ENCODE measurements at places on chromosomes 12 and 14.

DNA sequence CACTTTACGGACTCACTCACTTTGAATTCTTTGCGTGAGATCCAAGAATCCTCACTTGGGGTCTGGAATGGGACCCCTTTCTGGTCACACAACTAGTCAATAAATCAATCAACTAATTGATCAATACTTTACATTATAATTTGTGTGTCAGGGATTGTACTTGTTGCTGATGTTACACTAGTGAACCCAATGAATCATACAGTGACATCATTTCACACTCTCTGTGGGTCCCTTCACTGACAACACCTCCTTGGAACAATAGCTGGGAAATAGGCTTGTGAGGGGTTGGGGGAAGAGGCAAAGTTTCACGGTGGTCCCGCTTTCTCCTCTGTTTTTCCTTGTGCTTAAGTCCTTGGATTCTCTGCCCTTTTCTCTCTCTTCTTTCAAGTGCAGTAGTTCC lies 35.0 kb downstream of the TPH2 start:
- no peak for DNase-seq

GRCh38 chr12:8033153-8034044 lies 883 bp downstream of the FOXJ2 start:
- DNase-seq = peak; percentile 24

DNA sequence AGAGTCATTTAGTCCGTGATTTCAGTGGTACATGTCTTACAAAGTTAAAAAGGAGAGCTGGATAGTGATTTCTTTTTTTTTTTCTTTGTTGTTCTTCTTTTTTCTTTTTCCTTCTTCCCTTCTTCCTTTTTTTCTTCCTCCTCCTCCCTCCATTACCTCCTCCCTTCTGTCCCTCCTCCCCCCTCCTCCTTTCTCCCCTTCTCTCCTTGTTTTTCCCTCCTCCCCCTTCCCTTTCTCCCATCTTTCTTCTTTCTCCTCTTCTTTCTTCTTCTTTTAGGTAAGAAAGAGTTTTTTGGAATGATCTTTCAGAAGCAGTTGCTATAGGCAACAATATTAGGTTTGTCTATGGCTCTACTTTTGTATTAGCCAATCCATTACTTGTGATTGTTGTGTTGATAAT lies 368.6 kb downstream of the RAD51B start:
- no peak for DNase-seq

DNA sequence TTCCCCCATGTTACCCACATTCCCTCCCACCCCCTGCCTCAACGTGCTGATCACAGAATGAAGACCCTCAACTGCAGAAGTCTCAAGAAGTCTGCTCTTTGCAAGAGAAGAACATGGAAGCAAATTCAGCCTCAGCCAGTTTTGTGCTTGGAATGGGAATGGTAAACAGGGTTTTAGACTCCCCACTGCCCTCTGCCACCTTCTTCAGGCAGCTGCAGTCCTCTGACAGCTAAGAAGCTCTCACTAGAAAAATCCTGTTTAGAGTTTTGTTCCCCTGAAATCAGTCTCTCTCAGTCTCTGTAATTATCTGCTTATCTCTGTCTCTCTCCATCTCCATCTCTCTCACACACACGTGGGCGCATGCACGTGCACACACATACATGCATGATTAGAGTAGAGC lies 85.4 kb downstream of the CRACR2A start:
- DNase-seq = no peak

GRCh38 chr12:13227191-13227590 lies 30.7 kb downstream of the EMP1 start:
- no peak for DNase-seq

- no peak for DNase-seq
Observed at GRCh38 chr12:70659077-70659606, 21.9 kb upstream of the PTPRB start.

DNA sequence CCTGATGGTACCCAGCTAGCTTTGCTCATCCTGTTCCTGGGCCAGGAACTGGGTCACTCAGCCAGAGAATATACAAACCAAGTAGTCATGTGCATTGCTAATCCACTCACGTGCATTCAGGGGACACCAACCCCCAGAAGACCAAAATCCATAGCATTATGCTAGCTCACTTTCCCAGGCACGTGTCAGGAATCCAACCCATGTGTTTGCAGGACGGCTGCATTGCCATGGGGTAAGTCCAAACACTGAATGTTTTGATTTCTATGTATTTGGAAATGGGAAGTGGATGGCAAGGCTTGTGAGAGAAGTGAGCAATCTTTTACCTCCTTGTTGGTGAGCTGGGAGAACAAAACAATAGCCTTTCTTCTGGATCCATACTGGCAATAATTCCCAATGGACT lies 87.1 kb upstream of the FOXN3 start:
- no peak for DNase-seq

GRCh38 chr12:76945867-76946266 lies 67.0 kb upstream of the CSRP2 start:
- no peak for DNase-seq

DNA sequence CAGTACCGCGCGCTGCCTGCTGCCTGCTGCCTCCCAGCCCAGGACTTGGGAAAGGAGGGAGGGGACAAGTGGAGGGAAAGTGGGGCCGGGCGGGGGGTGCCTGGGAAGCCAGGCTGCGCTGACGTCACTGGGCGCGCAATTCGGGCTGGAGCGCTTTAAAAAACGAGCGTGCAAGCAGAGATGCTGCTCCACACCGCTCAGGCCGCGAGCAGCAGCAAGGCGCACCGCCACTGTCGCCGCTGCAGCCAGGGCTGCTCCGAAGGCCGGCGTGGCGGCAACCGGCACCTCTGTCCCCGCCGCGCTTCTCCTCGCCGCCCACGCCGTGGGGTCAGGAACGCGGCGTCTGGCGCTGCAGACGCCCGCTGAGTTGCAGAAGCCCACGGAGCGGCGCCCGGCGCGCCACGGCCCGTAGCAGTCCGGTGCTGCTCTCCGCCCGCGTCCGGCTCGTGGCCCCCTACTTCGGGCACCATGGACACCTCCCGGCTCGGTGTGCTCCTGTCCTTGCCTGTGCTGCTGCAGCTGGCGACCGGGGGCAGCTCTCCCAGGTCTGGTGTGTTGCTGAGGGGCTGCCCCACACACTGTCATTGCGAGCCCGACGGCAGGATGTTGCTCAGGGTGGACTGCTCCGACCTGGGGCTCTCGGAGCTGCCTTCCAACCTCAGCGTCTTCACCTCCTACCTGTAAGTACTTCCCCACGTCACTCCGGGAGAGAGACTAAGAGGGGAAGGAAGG lies at the start of gene LGR5:
LGR5 (plus strand) TSS at position 186 of the 732 bp plus-strand sequence; CDS start at position 469, 283 bp downstream.
- no peak for DNase-seq

- no peak for DNase-seq
Observed at GRCh38 chr12:87323369-87323768, 705.8 kb downstream of the C12orf50 start.

GRCh38 chr14:34710006-34710405 lies 4.4 kb downstream of the CFL2 start:
- no peak for DNase-seq

DNA sequence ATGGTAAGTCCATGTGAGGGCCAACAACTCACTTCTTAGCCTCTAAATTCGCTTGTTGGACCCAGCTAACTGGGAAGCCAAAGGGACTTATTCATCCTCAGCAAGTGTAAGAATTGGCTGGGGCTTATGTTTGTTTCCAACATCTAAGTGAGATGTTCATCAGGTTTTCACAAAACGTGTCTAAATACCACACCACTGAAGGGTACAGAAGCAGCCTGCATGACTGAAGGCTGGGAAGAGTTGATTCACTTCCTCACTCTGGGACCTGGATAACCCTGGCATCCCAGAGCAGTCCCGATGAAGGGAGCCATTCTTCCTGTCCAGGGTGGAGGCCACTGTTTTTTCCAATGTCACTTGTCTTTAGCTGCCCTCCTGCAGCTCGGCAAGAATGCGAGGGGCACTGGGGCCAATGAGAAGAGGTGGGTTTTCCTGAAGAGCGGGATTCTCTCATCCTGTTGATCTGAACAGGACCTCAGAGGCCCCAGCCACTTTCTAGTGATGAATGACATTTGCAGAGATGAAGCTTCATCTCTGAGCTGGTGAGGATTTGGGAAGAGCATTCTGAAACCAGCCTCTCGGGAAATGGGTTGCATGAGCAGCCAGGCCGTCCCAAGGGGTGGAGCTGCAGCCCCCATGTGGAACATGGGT lies 12.2 kb upstream of the COL2A1 start:
- no peak for DNase-seq

DNA sequence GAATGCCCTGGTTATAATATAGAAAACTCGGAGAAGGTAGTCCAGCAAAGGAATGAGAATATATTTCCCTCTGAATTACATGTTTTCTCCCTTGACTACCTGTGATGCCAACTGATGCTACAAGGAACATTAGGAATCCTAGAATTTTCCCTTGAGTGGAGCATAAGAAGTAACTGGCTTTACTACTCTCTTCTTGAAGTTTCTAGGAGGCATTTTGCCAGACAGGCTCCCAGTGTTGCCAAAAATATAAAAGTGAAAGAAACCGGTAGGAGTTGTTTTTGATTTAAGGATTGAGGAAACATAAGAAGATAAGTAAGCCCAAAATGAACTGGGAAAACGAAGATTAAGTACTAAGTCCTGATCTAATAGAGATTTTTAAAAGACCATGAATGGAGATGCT lies 693.4 kb downstream of the NOVA1 start:
- DNase-seq = no peak

- no peak for DNase-seq
Observed at GRCh38 chr12:3712209-3712992, 40.5 kb downstream of the CRACR2A start.

- no peak for DNase-seq
Observed at GRCh38 chr12:3085341-3086139, 8.4 kb downstream of the TSPAN9 start.

DNA sequence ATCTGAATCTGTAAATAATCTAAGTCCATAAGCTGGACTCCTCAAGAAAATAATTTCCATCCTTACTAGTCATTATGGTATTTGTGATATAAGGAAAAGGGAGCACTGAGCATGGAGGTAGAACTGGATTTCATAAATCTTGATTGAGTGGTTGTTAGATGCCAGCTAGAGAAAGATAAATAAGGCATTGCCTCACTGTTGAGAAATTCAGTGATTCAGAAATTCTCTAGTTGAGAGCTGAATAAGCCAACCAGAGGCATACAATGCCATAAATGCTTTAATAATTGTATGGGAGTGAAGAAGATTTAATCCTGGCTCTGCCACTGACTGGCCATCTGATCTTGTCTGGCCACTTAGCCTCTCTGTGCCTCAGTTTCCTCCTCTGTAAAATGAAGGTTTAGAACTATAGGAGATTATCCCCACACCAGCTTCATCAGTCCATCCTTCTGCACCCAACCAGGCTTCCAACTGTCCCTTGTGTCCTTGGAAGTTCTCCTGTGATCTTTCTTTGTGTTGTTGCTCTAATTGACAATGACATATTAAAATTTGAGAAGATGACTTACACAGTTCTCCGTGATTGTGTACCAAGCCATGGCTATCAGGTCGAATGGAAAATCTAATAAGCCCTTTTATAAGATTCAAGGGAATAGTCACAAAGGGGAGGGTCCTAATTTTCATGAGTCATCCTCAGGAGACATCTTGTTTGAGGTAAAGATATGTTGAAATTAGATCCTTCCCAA lies 394.3 kb downstream of the EGLN3 start:
- no peak for DNase-seq

- no peak for DNase-seq
Observed at GRCh38 chr14:34119107-34119858, 168.4 kb upstream of the EGLN3 start.

DNA sequence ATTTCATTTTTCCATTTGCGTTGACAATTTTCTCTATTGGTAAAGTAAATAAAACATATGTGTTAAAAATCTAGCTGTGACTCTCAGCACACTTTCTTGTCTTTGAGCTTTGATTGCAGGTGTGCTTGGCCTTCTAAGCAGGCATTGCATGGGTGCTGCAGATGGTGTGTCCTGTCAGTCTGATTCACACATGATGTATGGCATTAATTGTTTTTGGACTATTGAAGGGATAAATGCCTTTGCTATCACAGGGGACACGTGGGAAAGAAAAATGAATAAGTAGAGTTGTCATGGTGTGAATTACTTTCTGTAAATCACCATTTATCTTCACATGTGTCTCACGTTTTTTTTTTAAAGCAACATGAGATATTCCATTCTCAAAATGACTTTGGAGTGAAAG lies 211.3 kb upstream of the NAV3 start:
- DNase-seq = no peak

- DNase-seq = no peak
Observed at GRCh38 chr12:82877963-82878362, 191.3 kb downstream of the TMTC2 start.

GRCh38 chr12:91772411-91772810 lies 373.2 kb downstream of the BTG1 start:
- no peak for DNase-seq

DNA sequence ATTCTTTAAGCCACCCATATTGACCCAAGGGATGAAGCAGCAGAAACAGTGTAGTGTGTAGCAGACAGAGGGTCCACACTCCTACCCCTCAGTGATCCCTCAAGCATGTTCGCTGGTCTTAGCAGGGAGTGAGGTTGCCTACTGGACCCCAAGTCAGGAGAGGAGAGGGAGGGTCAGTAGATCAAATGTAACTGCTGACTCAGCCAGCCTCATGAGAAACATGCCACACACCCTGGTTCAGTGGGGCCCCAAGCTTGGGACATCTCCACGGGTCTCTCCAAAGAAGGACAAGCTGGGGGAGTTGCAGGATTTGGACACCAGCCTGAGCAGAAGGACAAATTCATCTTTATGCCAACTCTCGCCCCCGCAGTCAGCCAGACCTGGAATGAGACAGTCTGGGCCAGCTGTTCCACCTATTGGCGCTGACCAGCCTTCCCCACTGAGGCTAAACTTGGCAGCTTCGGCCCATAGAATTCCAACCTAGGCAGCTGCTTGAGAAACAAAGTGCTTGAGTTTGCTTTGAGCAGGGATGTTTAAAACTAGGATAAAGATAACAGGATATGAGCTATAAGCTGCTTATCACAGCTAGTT lies 66.0 kb upstream of the ACTN1 start:
- DNase-seq = no peak

DNA sequence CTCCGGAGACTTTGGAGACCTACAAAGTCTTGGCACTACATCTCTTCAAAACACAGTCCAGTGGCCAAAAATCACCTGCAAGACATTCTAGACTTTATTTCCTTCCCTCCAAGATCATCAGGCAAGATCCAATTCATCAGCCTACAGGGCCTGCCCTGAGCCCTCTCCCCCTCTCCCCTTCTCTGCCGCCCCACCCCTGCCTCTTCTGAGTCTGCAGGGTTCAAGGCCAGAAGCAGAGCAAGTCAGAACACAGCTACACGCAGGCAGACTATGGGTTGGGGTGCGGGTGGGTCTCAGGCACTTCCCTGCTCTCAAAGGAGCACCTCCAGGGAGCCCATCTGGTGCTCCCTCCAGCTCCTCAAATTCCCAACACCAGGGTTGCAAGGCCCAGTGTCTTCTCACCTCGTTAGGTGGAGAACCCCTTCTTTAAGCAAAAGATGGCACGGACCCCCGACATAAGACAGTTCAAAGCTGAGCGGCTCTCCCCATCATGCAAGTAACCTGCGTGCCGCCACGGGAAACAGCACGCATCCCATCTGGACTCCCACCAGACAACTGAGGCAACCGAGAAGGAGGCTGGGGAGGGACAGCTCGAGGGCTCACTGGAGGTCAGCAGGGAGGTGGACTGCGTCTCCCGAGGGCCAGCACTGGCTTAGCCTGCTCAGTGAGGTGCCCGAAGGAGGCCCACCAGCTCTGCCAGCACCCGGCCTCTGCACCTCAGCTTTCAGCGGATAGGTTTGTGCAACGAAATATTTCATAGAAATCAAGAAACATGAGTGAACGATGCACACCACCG lies 5.6 kb upstream of the INF2 start:
- no peak for DNase-seq
